ENCODE measurements at places on chromosomes 1 and 21.

DNA sequence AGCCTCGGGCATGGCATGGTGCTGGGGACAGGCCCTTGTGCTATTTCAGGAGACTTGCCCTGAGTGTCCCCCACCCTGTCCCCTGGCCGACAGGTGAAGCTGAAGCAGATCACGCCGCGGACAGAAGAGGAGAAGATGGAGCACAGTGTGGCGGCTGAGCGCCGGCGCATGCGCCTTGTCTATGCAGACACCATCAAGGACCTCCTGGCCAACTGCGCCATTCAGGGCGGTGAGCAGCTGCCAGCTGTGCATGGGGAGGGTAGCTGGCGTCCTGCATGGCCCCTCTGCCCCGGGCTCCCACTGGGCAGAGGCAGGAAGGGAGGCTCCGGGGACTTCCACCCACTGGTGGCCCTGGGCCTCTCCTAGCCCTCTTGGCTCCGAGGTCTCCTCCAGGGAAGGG lies 28.9 kb downstream of the FAM151A start:
- no peak for DNase-seq

GRCh38 chr1:37776946-37777516 lies 12.1 kb upstream of the EPHA10 start:
- DNase-seq, result no peak

DNA sequence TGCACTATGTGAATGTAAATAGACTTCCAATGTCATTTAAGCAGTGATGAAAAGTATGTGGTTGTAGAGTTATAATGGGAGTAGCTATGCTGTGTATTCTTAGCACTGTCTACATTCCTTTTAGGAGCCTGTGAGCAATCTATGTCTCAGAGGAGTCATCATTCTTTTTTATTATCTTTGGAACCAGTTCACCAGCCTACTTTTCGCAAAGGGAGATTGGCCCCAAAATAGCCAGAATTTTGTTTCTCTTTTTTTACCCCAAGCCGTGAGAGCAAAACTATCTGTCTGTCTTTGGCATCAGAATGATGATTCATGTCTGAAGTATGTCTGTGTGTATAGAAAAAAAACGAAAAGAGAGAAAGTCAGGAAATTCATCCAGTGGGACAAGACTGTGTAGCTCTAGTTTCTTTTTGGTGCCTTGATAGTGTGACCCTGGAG lies 44.2 kb downstream of the OSBPL9 start:
- DNase-seq, result peak; percentile 98

- DNase-seq, result no peak
These were observed 594.6 kb downstream of the PTPRU start for GRCh38 chr1:29830916-29831315.

GRCh38 chr1:54230507-54231339 lies 30.8 kb downstream of the MRPL37 start:
- DNase-seq, result no peak

Measured in cardiac fibroblast (primary cell).